ENCODE measurements at places on chromosomes 5 and 9.

DNA sequence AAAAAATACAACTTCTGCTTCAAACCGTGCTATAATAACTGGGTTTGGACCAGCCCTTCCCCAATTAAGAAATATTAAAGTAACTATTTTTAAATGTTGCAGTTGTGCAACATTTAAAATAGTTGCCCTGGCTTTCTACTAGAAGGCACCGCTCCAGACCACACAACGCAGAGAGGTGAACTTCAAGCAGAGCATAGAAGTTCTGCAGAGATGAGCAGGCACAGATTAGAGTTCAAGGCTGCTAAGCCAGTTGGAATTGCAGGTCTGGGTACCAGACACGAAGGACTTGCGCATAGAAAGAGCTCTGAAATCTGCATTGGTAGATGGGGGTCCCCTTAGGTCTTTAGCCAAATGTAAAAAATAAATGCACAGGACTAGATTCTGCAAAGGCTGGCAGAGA lies 58.7 kb upstream of the GALNT10 start:
- no peak for DNase-seq

GRCh38 chr9:101372327-101373118 lies 12.3 kb downstream of the BAAT start:
- no peak for DNase-seq

GRCh38 chr5:171622010-171622409 lies 163.6 kb upstream of the SMIM23 start:
- no peak for DNase-seq

DNA sequence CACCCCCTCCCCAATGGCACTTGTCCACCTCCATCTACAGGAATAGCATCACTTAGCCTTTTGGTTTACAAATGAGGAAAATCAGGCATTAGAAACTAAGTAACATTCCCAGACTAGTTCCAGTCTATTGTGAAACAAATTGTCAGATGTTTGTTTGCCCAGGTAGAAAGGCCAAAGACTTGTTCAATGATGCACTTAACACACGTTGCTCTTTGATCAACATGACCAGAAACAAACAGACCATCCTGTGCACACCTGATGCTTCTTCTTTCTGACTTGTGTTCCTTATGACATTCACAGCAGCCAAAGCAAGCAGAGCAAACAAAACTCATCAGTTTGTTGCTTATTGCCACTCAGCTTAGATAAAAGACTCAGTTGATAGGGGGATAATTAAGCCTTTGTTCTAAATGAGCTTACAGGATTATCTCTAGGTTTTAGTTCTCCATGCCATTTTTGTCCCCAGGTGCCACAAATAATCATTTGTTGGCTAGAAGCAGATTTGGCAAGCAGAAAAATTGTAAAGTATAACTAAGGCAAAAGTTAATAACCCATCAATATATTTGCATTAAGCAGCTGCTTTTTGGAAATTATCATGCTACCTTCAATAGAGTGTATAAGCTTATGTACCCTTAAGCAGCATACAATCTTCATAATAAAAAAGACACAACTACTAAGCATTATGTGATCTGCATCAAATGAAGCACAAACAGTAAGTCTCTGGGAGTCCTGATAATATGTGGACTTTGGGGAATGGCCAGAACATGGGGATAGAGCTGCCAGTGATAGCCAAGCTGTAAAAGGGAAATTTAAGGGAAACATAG lies 26.3 kb upstream of the FST start:
- no peak for DNase-seq

DNA sequence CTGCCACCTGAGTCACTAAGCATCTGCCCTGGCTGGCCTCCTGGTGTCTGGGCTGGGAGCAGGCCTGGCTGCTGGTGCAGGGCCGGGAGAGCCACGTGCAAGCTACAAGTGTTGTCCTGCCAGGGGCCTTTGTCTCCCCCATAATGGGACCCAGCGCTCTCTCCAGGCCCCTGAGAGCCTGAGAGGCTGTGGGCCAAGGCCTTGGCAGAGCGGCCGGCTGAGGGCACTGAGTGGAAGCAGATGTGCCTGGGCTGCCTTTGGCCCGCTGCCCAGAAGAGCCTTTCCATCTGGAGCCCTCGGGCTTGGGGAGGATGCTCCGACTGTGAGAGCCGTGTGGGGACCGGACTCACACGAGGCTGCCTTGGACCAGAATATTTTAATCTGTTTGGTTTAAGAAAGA lies 185.5 kb downstream of the RGS3 start:
- DNase-seq, result peak; percentile 64

GRCh38 chr9:27391040-27391895 lies 94.3 kb upstream of the EQTN start:
- DNase-seq, result no peak

GRCh38 chr9:81534138-81534875 lies 155.0 kb downstream of the TLE1 start:
- DNase-seq, result no peak

GRCh38 chr9:128254362-128254761 lies 21.4 kb downstream of the GOLGA2 start:
- DNase-seq, result no peak

GRCh38 chr9:752201-752600 lies 89.3 kb upstream of the DMRT1 start:
- DNase-seq, result peak; percentile 75

GRCh38 chr5:173835131-173835530 lies 53.0 kb upstream of the CPEB4 start:
- DNase-seq, result no peak

GRCh38 chr5:139838381-139839197 lies 43.0 kb downstream of the PSD2 start:
- no peak for DNase-seq

GRCh38 chr9:87573841-87574342 lies 76.2 kb downstream of the DAPK1 start:
- no peak for DNase-seq

- DNase-seq, result no peak
These were observed 14.8 kb downstream of the AKNA start for GRCh38 chr9:114372921-114373448.

DNA sequence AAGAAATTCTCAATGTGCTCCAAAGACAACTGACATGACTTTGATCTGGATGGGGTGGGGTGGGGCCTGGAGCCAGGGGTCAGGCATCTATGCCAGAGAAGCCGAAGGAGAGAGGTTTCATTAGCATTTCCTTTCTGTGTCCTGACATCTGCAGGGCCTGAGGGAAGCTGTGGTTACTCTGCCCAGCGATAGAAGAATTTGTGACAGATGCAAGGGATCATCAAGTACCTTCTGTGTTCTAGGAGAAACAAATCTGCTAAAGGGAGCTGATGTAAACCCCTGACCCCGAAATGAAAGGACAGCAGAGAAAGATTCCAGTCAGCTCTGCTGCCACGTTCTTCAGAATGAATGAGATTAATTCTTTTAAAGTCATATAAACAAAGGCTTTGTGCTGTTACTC lies 335.7 kb downstream of the PRELID2 start:
- no peak for DNase-seq

DNA sequence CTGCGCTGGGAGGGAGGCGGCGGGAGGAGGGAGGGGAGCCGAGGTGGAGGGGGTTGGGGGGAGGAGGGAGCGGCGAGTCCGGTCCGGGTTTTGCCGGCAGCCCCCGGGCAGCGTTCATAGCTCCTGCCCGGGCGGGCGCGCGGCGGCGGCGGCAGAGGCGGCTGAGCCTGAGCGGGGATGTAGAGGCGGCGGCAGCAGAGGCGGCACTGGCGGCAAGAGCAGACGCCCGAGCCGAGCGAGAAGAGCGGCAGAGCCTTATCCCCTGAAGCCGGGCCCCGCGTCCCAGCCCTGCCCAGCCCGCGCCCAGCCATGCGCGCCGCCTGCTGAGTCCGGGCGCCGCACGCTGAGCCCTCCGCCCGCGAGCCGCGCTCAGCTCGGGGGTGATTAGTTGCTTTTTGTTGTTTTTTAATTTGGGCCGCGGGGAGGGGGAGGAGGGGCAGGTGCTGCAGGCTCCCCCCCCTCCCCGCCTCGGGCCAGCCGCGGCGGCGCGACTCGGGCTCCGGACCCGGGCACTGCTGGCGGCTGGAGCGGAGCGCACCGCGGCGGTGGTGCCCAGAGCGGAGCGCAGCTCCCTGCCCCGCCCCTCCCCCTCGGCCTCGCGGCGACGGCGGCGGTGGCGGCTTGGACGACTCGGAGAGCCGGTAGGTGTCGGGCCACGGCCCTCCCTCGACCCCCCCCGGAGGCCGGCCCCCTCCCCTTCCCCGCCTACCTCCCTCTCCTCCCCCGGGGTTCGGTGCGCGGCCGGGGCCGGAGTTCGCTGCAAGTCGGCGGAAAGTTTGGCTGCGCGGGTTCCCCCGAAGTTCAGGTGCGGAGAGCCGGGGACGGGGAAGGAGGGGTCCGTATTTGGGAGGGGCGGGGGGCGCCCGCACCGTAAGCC lies at the start of gene CXXC5:
Gene CXXC5, plus strand, starts transcription at position 145 of the 877 bp plus-strand sequence. CDS start 32,175 bp downstream, outside the sequence.
- DNase-seq, result peak; percentile 69

DNA sequence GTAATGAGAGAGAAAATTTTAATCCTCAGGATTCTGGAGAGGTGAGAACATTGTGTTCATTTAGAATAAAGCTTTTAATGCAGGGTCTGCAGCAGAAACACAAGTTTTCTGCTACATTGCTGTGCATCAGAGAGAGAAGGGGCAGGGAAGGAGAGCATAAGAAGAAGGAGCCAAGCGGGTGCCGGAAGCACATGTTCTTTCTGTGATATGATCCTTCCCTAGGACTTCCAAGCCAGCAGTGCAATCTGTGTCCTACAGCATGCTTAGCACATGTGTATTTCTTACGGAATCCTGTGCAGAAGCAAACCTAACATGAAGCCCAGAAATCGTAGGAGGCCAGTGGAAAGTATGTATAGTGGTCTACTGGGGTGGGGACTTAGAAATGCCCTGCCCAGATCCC lies 458.3 kb upstream of the BRINP1 start:
- no peak for DNase-seq

DNA sequence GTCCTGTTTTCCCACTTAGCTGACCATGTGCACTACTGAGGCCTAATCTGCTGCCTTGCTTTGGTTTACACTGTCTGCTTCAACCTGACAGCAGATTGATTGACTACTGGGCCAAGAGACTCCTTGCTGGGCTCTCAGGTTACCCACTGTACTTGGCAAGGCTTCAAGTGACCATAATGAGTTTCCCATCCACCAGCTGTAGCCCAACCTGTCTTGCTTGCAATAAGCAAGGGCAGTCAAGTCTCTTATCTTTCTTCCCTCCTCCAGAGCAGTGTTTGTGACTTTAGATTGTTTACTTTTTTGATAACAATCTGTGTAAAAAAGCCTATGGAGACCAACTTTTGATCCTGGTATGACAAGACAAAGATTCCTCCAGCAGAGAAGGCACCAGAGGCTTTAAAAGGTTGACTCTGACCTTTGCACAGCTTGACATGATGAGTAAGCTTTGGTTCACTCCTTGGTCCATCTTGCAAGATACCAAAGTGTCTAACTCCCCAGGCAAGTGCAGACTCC lies 912.3 kb upstream of the SEMA6A start:
- no peak for DNase-seq

GRCh38 chr9:35820076-35820475 lies 5.2 kb upstream of the HINT2 start:
- no peak for DNase-seq

DNA sequence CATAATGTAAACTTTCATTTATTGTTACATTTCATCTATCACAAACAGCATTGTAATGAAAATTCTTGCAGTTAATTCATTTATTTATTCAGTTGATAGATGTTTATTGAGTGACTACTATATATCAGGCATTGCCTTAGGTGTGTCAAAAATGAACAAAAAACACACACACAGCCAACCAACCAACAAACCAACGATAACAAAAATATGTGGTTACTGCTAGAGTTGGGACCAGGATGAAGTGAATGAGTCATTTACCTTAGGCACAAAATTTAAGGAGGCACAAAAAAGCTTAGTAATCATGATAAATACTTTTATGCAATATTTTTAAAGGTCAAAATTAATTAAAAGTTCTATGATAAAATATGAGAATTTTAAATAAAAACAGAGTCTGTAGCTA lies 223.4 kb downstream of the CSNK1G3 start:
- no peak for DNase-seq

DNA sequence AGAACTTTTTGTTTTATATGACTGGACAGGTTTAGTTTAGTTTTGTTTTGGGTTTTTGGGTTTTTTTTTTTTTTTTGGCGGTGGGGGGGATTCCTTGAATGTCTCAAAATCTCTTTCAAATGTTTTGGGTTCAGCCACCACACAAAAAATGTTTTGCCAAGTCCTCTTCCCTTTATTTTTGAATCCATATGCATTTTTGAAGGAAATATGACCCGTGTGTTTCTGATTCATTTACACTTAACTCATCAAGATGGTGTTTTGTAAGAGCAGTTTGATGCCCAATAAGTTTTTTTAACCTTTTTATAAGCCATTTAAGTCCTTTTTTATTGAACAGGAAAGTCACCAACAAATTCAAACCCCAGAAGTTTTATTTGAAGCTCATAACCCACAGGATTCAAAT lies 209.8 kb downstream of the CWC27 start:
- DNase-seq, result no peak

DNA sequence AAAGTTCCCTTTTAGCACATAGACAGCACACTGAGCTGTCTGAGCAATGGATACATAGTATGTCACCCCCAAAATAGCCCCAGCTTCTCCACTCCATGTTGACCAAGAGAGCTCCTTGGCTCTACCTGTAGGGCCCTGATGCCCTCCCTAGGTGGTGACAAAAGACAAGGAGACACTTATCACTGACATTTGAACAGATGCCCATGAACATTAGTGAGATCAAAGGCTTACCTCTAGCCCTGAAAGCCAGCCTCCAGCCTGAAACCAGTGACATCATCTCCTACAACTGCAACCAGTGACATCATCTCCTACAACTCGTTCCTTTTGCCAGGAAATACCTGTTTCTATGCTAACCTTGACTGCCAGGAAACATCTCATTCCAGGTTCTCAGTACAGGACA lies 122.7 kb downstream of the FSTL4 start:
- DNase-seq, result no peak

DNA sequence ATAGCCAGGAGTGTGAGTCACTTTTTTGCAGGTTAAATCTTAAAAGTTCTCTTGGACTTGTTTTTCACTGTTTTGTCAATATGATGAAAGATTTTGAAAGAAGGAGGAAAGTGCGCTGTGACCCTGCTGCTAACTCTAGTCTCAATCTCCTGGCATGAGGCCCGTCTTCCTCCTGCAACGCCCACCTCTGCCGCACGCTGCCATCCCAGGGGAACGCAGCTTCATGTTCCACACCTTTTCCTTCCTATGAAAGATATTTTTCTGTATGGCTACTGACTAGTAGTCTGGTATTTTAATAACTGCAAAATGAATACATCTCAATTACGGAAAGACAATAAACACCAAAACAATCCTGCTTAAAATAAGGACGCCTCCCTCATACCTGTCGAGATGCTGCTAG lies 8.3 kb downstream of the PPIC start:
- DNase-seq, result no peak
